ENCODE measurements at places on chromosomes 3 and 15.

DNA sequence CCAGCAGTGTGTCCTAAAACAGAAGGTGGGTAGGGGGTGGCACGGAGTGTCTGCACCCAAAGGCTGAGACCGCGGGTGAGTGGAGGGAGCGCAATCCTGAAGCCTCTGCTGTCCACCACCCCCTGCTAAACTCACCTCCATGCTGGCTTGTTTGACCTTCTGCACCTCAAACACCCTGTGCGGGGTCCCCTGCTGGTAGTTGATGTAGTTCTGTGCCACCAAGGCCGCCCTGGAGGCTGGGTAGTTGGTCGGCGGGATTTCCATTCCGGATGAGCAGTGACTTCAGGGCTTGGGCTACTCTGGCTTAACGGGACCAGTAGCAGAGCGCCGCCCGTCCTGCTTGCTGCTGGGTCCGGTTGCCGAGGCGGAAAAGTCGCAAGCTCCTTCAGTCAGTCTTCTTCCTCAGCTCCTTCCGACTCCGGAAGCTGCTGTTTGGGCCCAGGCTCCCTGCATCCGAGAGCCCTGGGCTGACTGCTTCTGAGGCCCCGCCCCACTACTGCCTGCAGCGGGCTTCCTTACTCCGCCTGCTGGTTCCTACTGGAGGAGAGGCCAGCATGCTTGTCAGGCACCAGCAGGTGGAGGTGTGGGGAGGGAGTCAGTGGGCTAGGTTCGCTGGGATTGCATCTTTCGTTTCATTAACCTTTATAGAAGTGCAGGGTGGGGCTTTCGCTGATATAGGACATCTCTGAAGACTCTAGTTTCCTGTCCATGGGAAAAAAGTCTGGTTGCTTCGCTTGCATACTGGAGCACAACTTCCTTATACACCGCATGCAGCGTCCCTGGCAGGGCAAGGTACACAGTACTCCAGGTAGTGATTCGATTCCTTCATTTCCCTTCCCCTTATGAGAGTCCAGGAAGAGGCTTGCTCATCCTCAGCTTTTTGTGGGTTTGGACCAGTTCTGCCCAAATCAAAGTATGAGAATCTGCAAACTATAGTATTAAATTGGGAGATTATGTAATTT is at the start of gene LXN:
TSS of gene LXN (minus strand) at position 434 of the 962 bp plus-strand sequence. CDS start at position 264, 170 bp downstream.
- no peak for DNase-seq

DNA sequence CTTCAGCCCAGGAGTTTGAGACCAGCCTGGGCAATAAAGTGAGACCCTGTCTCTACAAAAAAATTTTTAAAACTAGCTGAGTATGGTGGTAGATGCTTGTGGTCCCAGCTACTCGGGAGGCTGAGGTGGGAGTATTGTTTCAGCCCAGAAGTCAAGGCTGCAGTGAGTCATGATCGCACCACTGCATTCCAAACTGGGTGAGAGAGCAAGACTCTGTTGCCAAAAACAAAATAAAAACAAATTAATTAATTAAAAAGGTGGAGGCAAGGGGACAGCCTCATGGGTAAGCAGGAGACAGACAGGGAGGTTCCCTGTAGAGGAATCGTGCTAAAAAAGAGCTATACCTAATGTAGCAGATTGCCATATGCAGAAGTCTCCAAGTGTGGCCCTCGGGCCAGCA is 12.6 kb downstream of the HAPLN3 start:
- no peak for DNase-seq

DNA sequence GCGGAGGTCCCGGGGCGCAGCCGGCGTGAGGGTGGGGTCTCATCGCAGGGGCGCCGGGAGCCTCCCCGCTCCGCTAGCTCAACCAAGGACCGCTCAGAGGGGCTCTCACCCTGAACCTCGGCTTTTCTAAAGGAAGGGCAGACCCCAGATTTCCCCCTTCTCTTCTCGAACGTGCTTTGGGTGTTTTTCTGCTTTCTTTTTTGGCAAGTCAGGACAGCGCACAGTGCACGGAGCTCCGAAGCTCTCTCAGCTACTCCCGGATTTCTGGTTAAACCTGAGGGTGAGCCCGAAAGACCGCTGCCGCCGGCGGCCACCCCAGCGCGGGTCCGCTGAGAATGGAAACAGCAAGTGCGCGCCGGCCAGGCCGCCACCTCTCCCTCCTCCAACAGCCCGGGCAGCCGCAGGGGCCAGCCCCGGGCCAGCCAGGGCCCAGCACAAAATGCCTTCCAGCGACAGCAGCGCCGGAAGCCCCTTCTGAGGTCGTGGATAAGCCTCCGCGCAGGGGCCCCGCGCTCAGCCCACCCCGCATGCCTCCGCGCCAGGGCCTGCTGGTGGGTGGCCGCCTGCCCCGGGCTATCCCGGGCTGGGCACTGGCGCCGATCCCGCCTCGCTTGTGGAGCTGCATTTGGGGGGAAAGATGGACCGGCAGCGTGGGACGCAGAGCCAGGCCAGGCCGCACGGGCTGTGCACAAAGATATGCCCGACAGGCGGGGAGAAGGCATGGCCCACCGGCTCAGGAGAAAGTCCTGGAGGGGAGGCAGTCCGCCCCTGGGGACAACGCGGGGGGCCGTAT is 8.2 kb upstream of the OCA2 start:
- no peak for DNase-seq

DNA sequence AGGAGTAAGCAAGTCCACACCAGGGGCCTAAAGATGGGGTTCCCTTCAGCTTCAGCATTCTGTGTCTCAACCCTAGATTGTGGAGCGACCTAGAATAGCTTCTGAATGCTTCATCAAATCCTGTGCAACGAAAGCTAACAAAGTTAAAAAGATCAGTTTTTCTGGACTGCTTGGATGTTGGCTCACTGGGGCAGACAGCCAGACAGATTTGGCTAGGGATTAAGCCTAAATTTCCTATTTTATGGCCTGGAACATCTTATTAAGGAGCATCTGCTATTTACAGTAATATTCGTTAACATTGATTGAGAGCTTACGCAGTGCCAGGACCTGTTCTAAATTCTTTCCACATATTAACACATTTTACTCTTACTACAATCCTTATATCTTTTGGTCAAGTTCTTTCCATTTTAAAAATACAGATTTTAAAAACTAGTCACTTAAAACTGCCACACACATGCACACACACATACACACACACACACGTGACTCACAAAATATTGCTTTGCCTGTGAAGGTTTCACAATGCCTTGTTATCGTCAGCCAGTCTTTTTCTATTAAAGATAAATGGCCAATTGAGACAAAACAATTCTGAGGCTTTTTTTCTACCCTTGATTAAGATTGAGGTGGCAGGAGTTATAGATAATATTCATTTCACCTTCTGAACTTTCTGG is 173.3 kb upstream of the SNTN start:
- DNase-seq: no peak

Measured in SHP77 treated with DMSO at 0.1 percent for 48 hours (cell line).